GM12892 (cell line): ENCODE measurements at places on chromosomes 4 and X.

DNA sequence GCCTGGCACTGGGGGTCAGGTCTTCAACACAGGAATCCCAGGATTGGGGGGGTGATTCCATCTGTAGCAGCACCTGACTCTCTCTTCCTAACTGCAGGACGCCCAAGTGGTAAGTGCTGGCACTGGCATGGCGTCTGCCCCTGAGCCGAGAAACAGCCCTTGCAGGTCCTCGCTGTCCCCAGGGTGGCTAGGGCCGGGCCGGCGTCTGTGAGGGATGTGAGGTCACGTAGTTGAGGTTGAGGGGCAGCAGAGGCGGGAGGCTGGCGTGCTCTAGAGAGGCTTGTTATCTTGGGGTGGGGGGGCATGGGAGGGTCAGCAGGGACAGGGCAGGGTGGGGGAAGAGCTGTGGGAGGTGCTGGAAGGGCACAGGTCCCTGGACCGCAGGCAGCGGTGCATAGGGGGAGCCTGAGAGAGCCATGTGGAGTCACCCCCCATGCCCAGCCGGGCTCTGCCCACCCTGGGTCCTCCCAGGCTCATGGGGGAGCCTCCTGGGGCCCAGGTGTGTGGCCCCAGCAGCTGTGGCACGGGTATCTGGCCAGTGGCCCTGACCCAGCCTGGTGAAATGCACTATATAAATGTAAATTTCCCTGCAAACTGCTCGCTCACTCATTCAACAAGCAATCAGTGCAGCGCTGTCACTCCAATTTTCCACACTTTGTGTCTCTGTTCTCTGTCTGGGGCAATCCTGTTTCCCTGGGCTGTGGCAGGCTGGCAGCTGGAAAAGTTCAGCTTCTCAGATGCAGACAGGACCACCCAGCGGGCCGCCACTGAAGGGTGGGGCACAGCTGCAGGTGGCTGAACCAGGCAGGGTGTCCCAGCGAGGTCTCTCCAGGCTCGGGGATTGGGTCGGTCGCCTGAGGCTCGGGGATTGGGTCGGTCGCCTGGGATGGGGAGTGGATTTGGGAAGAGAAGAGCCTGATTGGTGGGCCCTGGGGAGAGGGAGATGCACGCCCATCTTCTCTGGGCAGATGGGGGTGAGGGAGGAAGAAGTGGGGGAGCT lies 102.2 kb upstream of the NKX1-1 start:
- DNase-seq, result no peak

- DNase-seq, result no peak
Observed at GRCh38 chr4:81527115-81527514, 55.4 kb upstream of the RASGEF1B start.

DNA sequence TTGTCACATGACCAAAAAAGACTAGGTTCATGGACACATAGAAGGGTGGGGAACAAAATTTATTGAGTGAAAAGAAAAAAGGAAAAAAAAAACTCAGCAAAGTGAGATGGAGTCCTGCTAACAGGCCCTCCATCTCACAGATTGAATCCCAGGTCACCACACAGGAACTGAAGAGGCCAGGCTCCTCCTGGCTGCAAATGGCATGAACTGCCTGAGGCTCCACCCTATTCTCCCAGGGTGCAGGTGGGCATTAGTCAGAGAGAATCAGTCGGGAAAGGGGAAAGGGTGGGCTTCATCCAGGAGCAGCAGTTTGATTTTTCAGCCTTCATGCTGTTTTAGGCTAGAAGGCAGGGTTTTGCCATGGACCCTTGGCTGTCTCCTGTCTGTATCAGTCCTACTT lies 128.5 kb upstream of the GRID2 start:
- DNase-seq, result no peak

DNA sequence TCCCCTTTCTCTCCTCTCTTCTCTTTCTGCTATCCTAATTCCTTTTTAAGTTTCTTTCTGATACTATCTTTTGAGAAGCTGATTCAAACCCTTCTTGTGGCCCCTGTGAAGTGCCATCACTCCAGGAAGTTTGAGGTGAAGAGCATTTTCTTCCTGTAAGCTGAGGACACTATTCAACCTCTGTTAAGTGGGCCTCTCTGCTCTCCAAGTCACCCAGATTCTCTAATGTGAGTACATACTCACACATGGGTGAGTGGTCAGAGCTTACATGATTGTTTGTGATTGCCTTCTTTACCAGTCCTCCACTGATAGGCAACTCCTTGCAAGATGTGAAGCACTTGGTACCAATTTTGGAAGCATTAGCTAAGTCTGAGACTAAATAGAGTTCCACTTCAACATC lies 18.4 kb upstream of the SMIM10L2A start:
- no peak for DNase-seq

- no peak for DNase-seq
Observed at GRCh38 chrX:68115371-68115770, 317.9 kb downstream of the OPHN1 start.

GRCh38 chrX:38211891-38212635 lies 8.6 kb downstream of the SRPX start:
- DNase-seq, result no peak

DNA sequence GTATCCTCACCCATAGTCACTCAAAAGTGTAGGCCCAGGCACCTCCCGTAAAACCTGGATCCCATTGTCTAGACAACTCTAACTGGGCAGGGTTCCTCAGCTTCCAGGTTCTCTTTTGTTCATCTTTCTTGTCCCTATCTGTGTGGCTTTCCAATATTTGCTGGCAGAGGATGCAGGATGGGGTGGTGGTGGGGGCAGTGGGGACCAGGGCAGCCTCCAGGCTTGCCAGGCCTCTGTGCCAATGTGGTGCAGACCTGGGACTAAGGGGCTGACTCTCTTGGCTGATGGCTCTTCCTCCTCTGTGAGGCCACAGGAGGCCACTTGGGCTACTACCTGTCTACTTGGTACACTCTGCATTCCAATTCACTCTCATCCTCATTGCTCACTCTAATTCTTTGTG lies 76.4 kb downstream of the NBDY start:
- DNase-seq, result no peak

GRCh38 chr4:152938237-152938947 lies 2.3 kb downstream of the FHDC1 start:
- no peak for DNase-seq

GRCh38 chrX:68462653-68463052 lies 29.4 kb upstream of the OPHN1 start:
- DNase-seq, result no peak

- peak; percentile 8 for DNase-seq
Observed at GRCh38 chrX:79138658-79139241, 5.7 kb upstream of the GPR174 start.

DNA sequence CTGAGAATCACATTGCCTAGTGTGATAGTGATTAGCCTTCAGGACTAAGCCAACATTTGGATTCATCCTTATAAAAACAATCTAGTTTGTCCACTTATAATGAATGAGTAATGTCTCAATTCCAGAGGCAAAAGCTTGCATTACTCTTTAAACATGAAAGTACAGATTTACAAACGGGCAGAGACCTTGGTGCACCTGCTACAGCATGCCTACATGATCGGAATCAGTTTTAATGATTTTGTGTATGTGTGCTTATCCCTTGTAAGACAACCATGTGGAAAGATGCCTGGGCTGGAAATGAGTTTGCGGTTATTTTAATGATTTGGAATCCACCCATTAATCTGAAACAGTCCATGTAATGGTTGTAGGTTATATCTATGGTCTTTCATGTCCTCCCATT lies 572.7 kb downstream of the KLHL13 start:
- DNase-seq, result no peak

- DNase-seq, result no peak
Observed at GRCh38 chrX:72003811-72004750, 93.4 kb downstream of the NHSL2 start.

GRCh38 chr4:84925558-84925957 lies 40.9 kb downstream of the WDFY3 start:
- no peak for DNase-seq

DNA sequence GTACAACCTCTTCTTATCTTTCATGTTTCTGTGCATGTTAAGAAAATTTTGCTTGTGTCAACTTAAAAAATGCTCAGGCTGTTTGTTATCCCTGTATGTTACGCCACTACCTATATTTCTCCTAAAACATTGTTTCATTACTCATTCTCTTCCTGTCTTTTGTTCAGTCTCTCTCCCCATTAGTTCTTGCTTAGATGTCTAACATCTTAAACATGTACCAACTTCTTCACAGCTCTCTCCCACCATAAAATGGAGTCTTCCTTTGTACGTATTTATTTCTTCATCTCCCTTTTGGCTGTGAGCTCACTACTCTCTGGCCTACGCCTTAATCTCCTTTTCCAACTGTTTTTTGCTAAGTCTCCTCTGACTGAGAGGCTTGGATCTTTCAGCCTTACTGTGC lies 36.4 kb downstream of the PCDH7 start:
- no peak for DNase-seq

- DNase-seq, result no peak
Observed at GRCh38 chr4:152099981-152100378, 339.2 kb upstream of the GATB start.

- DNase-seq, result no peak
Observed at GRCh38 chr4:48078862-48079655, 55.0 kb downstream of the TXK start.

- no peak for DNase-seq
Observed at GRCh38 chr4:106056914-106057313, 161.6 kb downstream of the NPNT start.

DNA sequence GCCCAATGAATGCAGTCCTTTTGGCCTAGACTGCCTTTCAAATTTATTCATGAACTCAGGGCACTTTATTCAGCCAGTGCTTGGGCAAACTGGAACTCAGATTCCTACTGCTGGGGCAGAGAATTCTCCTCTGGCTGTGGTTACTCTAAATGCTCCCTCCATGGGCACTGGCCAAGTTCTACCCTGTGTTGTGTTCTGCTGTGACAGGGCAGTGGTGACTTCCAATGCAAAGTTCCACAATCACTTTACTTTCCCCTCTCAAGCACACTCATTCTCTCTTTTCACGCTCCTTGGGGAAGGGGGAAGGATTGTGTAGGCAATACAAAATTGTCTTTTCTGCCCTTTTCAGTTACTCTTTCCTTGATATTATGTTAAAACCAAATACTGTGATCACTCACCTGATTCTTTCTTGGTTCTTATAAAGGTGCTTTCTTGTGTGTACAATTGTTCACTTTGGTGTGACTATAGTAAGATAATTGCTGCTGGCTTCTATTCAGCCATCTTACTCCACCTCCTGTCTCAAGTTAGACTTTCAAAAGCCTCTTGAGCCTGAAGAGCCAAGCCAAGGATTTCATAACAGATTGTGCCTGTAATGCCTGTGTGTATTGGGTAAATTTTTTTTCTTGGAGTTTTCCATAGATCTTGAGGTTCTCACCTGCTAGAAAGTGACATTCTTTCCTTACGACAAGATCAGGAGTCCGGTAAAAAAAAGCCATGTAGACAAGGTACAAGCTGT lies 1078.6 kb downstream of the FAM133A start:
- DNase-seq, result no peak

DNA sequence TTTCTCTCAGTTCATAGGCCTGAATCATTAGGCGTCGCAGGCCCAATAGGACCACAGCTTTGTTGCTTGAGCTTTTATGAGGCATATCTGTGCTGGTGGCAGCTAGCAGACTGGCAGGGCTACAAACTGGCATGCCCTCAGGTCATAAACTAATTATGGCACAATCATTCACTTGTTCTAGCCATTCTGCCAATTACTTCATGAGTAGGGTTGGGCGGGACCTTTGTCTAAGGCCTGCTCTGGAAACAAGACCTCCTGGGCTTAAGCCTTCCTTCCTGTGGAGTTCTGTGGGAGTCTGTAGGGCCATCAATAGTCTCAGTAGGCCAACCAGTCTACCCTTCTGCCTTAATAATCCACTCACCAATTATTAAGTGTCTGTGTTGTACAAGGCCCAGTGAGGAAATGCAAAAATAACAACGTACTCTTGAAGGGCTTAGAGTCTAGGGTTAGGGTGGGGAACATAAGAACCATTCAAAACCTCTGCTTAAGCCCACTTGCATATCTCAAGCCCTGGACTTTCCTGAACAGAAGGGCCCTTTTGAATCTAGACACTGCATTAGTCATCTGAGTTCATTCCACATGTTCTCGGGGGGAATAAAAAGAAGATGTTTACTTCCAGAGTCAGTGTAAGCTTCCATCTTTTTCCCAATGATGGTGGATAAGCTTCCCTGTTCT lies 44.5 kb downstream of the SHROOM4 start:
- DNase-seq, result no peak

- DNase-seq, result no peak
Observed at GRCh38 chr4:47313384-47313783, 150.1 kb downstream of the COMMD8 start.

DNA sequence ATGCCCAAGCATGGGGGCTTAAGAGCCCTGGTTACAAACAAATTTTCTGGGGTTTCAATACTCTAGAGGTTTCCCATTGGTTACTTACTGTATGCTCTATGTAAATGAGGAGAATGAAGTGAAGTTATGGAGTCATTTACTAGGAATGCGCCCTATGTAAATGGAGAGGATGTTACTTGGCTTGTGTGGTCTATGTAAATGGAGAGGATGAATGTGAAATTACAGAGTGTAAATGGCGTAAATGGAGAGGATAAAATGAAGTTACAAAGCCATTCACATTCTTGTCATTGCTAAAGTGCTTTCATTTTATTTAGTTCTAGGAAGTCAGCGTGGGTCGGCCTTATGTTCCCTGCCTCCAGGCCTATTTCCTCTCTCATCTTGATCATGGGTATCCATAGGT lies 810.5 kb upstream of the ADGRL3 start:
- DNase-seq, result no peak

DNA sequence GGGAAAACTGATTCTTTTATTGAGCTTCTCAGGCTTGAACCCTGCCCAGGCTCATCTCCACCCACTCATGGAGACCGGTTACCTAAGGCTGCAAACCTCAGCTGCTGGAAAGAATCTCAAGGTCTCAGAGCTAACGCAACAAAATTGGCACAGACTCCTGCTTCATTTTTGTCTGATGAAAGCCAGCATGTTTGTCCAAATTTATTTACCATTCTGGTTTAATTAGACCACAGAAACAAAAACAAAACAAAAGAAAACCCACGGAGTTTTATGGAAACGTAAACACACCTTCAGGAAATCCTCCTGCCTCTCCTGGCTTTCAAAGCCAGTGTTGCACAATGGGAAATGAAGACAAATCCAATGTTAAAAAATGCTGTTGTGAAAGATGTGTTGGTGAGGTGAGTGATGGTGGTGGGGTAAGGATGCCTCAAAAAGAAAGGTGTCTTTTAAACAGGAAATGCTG lies 56.4 kb upstream of the PDLIM3 start:
- no peak for DNase-seq

DNA sequence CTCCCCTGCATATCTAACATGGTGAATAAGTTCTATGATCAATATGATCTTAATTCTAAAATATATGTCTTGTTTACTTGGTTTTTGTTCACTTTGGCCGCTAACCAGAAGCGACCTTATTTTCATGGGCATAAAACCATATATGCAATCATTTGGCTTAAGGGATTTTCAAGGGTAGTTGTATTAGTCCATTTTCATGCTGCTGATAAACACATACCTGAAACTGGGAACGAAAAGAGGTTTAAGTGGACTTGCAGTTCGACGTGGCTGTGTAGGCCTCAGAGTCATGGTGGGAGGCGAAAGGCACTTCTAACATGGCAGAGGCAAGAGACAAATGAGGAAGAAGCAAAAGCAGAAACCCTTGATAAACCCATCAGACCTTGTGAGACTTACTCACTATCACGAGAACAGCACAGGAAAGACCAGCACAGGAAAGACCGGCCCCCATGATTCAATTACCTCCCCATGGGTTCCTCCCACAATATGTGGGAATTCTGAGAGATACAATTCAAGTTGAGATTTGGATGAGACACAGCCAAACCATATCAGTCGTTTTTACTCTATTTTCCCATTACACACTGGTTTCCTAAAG lies 114.3 kb upstream of the CPEB2 start:
- no peak for DNase-seq
